T-cell (primary cell): ENCODE measurements at places on chromosomes 3 and 15. TPM values are rescaled to one million over a fixed set of nuclear protein-coding genes. Genes with fewer than 3 reads are reported as not detected.

The ZNF385D gene
- total RNA-seq = 0.03 TPM

The ECE2 gene
- not detected for total RNA-seq

The MCF2L2 gene
- 4.8 TPM for total RNA-seq

DNA sequence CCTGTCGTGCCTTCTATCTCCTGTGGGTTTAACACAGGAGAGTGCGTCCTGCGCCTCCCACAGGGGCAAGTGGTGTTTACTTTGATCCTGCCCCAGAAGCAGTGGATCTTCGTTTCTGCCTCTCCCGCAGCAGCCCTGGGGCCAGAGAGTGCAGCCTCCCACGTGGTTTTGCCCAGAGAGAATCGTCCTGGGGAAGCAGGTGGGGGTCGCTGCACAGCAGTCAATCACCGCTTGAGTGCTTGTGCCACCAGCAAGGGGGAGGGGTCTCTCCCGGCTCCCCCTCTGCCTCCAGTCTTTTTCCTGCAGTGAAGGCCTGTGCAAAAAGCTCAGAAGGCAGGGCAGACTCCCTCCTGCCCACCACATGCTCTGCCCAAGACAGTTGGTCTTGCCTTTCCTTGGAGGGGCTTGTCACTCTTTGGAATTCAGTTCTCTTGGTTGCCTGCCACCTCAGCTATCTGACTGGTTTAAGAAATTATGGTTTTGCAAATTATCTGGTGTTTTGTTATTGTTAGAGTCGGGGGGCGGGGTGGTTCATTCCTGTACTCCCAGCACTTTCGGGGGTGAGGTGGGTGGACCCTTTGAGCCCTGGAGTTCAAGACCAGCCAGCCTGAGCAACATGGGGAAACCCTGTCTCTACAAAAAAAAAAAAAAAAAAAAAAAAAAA lies 26.9 kb downstream of the STOML1 start:
- DNase-seq = no peak
